ENCODE measurements at places on chromosomes 11 and 22.

DNA sequence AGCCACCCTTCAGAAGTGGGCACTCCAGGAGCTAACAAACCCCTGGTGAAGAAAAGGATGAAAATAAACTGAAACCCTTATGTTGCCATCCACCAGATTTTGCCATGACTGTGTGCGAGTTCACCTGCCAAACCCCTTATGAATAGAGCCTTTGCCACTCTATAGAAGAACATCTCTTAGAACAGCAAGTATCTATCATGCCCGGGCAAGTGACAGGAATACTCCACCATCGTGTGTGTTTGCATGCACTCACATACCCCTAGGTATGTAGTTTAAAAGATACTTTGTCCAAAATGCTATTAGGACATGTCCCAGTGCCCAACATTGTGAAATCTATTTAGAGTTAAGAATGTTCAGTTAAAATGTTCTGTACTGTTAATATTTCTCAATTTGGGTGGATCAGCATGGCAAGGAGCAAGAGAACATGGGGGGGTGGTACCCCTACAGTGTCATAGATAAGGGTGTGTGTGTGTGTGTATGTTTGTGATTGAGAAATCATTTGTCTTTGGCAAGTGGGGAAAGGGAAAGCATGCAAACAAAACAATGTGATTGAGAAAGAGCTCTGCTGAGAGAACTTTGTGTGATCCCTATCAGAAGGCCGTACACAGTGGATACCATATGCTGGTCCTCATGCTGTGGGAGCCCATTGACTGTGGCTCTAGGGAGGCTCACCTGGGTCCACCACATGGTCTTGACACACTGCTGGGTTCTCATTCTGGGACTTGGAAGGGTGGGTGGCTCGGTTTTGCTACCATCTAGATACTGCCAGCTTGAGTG lies 94.9 kb downstream of the ZBTB16 start:
- no peak for DNase-seq

DNA sequence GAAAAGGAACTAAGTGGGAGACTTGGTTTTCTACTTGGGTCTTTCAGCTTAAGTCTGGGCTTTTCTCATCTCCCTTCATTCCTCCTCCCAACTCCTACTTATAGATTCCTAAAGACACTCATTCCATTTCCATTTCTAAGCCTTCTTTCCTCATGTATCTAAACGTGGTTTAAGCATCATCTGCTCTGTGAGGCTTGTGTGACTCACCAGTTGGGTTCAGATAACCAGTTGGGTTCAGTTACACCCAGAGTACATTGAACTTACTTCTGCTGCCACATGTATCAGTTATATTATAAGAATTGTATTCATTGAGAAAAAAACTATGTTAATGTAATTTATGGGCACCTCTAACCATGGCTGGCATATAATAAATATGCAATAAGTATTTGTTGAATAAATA lies 831.2 kb upstream of the CCDC90B start:
- no peak for DNase-seq

- no peak for DNase-seq
Observed at GRCh38 chr11:117193130-117194020, 5.8 kb upstream of the TAGLN start.

- no peak for DNase-seq
Observed at GRCh38 chr22:30167734-30168133, 78.8 kb downstream of the LIF start.

- DNase-seq, result no peak
Observed at GRCh38 chr22:31938296-31938695, 6.0 kb upstream of the YWHAH start.

- DNase-seq, result no peak
Observed at GRCh38 chr11:28616160-28616965, 508.2 kb downstream of the METTL15 start.

DNA sequence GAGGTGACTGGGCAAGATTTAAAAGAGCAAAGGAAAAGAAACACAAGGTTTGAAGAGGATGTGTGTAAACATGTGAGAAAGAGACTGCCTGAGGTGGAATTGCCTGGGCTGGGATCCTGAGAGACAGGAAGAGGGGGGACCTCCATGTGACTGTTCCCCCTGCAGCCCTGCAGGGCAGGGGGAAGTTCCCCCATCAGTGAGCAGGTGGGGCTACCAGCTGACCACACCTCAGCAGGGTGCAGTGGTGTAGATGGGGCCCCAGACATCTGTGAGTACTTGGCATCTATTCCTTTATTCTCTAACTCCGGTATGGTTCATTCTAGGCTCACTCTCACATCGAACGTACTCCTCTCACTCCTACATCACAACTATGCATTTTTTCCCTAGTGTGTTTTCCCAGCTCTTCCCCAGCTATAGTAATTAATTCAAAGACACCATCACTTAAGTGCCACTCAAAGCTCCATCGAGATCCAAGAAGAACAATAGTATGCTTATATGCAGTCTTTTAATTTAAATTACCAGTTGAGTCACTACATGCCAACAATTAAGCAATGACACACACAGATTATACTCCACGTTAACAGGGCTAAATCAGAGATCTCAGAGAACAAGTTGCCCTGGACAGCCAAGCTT lies 42.7 kb downstream of the LGR4 start:
- no peak for DNase-seq

- DNase-seq, result no peak
Observed at GRCh38 chr22:33919391-33920196, 682 bp downstream of the LARGE1 start.

- DNase-seq, result no peak
Observed at GRCh38 chr11:119794756-119795155, 65.8 kb upstream of the NECTIN1 start.

- no peak for DNase-seq
Observed at GRCh38 chr11:122816761-122817520, 21.4 kb upstream of the CRTAM start.

DNA sequence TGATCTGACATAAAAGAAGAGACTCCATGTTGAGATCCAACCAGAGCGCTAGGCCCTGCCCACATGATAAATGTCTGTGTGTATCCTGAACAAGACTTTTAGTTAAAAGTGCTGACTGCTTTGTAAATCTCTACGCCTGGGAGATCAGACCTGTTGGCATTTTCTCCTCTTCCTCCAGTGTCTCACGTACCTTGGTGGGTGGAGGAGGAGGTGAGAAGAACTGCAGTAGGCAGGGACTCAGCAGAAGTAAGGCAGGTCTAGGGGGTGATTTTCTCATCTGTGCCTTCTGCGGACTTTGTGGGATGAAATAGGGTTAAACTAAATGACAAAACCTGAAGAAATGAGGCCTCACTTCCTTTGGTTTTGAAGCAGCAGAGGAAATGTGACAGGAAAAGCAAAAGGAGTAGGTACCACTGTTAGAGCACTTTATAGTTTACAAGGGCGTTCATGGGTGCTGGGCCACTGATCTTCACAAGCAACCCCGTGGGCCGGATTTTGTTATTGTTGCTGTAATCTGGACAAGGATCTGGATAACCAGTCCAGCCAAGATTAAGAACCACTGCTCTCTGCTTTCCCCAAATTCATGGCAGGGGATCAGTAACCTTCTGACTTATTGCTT lies 36.7 kb upstream of the PLET1 start:
- DNase-seq, result no peak

GRCh38 chr11:66457826-66458225 lies 8.9 kb upstream of the PELI3 start:
- DNase-seq, result no peak

- DNase-seq, result no peak
Observed at GRCh38 chr11:56637500-56637899, 4.7 kb downstream of the OR5AP2 start.

- no peak for DNase-seq
Observed at GRCh38 chr22:32082331-32082730, 39.3 kb downstream of the SLC5A1 start.

- no peak for DNase-seq
Observed at GRCh38 chr22:36546932-36547331, 18.0 kb upstream of the EIF3D start.

GRCh38 chr11:729492-730074 lies 17.7 kb upstream of the TALDO1 start:
- DNase-seq, result no peak

DNA sequence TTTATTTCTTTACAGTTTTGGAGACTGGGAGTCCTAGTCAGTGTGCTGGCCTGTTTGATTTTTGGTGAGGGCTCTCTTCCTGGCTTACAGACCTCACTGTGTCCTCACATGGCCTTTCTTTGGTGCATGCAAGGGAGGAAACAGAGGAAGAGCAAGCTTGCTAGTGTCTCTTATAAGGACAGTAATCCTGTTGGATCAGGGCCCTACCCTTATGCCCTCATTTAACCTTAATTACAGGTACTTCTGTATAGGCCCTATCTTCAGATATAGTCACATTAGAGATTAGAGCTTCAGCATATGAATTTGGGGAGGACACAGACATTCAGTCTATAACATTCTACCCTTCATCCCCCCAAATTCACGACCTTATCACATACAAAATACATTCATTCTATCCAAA lies 14.3 kb downstream of the ZC3H7B start:
- DNase-seq, result no peak

DNA sequence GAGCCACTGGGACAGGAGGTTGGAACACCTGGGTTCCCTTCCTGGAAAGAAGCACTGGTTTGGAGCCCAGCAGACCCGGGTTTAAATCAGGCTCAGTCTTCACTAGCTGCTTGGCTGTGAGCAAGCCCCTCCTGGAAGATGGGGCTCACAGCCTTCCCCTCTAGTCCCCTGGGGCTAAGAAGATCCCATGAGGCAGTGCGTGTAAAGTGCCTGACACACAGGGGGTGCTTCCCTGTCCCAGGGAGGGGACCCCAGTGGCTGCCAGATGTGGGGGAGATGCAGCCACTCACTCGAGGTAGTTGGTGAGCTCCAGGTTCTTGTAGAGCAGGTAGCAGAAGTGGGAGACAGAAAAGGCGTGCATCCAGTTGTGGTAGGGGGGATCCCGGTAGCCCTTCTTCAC lies 93.2 kb downstream of the PDE2A start:
- no peak for DNase-seq

GRCh38 chr22:50178471-50178864 lies 7.2 kb upstream of the TRABD start:
- no peak for DNase-seq

DNA sequence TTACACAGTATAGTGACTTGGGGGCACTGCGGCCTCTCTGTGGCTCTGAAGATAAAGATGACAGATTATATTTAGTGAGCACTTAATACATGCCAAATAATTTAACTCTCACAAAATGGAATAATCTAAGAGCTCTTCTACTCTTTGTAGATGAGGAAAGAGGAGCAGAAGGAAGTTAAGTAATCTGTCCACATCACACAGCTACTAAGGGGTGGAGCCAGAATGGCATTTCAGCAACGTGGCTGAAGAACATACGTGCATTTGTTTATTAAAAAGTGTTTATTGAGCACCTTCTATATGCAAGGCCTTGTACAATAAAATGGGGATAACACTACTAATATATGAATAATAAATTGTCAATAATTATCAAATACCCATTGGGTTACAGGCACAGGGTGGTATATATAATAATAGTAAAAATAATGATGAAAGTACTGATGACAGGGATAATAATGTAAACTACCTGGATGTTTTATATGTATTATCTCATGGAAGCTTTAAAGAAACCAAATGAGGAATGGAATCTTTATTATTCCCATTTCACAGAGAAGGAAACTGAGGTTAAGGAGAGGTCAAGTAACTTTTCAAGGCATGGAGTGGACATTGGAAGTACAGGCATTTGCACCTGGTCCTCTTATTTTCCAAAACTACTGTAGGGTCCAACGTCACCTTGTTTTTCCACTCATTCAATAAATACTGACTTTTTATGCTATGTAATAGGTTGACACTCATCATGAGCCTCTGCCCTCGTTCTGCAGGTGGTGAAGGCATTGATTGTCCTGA lies 38.0 kb upstream of the IL17RA start:
- DNase-seq, result no peak

DNA sequence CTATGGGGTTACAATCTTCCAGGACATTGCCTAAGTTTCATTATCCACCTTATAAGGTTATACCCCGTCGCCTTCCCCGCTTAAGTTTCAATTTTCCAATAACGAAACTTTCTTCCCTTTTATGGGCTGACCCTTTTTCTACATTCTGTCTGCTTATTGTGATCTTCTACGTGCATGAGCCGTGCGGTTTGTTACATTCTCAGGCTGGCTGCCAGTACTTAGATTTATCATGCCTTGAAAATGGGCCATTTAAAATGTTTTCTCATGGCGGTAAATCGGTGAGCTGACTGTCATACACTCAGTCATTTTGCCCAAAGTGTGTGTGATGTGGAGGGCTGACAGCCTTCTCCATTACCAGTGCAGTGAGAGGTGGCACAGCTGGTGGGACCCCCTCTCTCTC lies 23.3 kb downstream of the DGCR6L start:
- no peak for DNase-seq

DNA sequence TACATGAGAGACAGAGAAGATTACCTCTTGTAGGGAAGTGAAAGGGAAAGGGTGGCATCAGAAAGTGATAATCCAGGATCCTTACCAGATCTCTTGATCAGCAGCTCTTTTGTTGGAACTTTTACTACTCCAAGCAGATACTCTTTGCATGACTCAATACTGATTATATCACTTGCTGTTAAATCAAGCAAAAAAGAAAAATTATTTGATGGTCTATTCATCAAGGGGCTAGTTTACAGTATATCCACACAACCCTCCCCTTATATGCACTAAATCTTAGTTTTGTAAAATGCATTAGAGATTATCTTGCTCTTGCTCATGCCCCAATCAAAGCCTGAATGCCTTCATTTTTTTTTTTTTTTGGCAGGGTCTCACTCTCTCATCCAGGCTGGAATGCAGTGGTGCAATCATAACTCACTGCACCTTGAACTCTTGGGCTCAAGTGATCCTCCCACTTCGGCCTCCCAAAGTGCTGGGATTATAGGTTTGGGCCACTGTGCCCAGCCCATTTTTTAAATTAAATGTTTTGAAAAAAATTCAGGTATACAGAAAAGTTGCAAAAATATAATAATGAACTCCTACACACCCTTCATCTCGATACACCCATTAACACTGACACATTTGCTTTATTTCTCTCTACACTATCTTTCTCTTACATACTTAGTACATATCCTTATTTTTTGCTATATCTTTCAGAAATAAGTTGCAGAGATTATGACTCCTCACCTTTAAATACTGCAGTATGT lies 76.1 kb upstream of the UCP3 start:
- DNase-seq, result no peak

DNA sequence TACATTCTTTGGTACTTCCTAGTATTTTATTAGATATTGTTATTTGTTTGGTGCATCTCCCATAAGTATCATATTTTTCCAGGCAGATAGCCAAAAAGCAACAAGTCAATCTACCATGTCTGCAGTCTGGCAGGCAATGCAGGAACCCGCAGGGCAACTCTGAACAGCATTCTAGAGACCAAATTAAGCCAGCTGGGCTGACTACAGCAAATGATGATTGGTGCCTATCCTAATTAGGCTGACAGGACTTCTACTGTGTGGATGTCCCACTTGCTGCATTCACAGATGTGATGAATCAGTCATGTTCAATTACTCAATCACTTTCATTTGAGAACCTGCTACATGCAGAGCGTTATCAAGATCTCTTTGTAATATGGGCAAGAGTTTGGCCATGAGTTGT lies 40.3 kb upstream of the AMOTL1 start:
- DNase-seq, result no peak

DNA sequence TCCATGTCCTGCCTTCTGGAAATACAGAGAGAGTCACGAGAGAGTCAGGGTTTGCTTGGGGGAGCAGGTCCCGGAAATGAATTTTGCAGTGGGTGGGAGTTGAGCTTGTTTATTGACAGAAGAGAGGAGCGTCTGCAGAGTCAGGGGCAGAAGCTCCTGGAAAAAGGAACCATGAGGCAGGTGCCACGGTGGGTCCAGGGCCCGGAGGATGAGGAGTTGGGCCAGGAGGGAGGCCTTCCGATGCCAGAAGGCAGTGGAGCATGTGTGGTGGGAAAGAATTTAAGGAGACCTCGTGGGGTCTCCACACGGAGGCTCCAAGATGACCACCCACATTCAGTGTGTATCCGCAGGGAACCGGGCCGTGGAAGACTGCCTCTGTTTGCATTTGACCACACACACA lies 461.2 kb downstream of the BRD1 start:
- DNase-seq, result no peak
